Midbrain (tissue), 1 donor: ENCODE measurements at places on chromosomes 3 and 15.

DNA sequence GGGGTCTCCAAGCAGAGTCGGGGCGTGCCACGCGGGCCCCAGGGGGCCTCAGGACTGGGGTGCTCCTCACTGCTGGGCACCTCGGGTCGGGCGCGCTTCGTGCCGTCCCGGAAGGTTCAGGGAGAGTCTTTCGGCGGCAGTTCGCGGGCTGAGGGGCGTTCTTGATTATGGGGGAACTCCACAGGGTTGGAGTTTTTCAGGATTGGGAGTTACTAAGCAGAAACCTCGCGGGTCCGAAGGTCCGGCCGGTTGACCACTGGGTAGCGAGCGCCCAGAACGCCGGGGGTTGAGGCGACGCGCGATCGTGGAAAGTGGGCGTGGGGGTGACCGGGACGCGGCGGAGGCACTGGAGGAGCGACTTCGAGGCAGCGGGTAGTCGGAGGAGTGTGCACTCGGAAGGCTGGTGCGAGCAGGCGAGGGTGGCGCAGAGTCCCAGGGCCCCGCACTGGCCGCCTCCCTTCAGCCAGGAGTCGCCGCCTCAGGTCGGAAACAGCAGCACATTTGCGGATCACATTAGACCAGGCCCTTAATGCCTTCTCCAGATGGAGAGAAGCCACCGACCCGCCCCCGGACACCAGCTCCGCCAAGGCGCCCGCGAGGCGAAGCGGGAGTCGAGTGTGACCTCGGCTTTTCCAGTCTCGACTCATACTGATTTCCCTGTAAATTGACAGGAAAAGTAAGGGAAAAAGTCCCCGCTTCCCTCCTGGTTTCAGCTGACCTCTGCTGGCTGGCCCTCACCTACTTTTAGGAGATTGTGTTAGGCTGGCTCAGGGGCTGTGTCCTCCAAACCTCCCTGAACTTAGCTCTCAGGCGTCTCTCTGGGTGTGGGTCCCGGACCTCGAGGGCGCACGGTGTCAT is 685 bp downstream of the ADAMTSL3 start:
- no peak for DNase-seq

GRCh38 chr3:169362868-169363267 is 300.6 kb downstream of the MECOM start:
- no peak for DNase-seq

GRCh38 chr3:62376454-62376720 is 3.0 kb upstream of the FEZF2 start:
- no peak for DNase-seq

DNA sequence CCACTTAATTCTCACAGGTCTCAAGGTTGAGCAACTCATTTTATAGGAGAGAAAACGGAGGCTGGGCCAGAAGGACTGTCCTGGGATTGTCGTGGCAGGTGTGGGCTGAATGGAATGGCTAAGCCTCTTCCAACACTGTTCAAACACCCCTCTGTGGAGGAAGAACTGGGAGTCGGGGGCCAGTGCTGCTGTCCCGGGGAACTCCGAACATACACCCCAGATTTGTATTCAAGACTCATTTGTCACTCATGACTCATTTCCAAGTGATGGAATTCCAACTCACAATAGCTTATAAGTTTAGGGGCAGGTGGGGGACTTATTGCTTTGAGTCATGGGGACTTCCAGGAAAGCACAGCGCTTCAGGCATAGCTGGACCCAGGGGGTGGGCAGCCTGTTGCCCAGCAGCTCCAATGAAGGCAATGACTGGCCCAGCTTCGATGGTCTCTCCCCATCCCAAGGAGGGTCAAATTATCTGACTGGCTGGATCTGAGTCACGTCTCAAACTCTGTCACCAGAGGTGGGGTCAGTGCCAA is 72.5 kb downstream of the TM2D3 start:
- no peak for DNase-seq

GRCh38 chr3:100506355-100506754 is 13.9 kb downstream of the TMEM45A start:
- no peak for DNase-seq

DNA sequence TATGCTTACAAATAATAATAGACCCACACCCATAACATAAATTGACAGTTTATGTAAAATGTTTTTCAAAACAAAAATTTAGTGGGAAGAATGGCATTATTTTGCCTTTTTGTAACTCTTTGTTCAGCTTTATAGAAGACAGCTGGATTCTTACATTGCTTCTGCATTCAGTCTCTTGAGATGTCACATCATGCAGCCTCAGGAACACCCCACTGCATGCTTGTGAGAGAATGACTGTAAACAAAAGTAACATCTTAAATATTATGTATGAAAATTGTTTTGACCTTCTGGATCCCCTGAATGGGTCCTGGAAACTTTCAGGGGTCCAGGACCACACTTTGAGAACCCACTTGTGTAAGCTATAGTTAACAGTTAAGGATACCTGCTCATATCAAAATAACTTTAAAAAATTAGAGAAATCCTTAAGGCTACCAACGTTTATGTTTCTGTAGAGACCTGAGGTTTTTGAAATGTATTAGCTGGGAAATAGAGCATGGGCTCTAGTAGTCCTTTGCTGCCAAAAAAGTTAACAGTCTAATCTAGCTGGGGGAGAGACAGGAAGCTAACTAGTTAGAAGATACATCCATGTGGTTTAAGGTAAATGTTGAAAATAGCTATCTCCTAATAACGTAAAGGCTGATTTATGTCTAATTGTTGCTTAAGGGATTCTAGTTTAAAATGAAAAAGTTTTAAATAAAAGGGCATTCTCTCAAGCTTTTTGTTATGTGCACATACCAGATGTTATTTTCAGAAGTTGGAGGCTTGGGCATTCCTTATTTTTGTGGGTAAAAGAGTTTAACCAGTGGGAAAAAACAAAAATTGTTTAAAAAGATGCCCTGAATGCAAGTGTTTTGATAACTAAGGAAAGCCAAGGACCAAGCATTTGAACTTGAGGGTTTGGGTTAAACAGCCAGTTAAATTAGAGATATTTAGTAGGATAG is 3.8 kb downstream of the USP3 start:
- no peak for DNase-seq

GRCh38 chr3:60081381-60082095 is 1031.7 kb upstream of the CFAP20DC start:
- no peak for DNase-seq

DNA sequence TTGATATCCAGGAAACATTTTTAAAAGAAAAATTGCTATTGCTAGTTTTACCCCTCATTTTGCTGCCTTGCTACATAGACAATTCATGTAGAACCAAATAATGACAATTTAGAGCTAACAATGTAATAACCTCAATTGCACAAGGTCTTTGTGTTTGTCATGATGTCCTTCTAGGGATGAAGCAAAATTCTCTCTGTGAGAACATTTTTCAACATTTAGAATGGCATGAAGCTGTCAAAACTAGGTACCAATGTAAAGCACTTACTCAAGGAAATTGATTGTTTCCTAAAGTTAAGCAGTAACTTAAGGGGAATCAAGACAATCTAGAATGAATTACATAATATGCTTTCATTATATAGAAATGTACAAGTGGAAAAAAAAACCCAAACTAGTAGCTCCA is 7.9 kb upstream of the FGF7 start:
- no peak for DNase-seq

- DNase-seq = no peak
Measured at GRCh38 chr3:13086531-13086981, 13.3 kb upstream of the IQSEC1 start.

DNA sequence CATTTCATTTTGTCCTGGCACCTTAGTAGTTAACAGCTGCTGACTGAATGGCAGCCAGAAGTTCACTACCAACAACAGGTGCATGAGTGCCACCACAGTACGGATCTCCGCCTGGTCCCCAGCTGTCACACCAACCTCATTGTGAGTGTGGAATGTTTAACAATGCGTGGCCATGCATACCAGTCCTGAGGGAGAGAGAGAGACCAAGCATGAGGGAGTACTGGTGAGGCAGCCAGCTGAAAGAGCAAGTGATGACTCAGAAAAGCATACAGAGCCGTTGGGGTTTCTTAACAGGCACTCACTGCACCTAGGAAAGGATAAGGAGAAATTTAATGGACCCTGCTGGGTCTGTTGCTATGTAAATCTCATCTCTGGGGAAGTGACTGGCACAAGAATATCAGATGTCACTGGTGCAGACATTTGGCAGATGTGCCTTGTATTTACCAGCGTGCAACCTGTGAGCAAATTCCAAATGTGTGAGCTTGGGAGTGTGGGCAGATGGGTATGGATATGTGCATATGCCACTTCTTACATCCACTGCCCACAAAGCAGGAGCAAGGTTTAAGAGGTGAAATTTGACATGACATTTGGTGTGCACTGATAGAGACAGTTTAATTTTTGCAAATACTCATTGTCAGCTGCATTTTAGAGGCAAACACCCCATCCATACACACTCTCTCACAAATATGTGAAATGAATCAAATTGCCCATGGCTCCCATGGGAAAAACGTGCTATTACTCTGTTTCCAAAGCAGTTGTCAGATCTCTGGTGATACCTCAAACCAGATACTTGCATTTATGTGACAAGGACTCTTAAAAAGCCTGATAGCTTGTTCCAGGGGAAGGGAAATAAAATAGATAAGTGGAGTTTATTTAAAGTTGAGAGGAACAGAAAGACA is 245.2 kb upstream of the ARPP21 start:
- no peak for DNase-seq

DNA sequence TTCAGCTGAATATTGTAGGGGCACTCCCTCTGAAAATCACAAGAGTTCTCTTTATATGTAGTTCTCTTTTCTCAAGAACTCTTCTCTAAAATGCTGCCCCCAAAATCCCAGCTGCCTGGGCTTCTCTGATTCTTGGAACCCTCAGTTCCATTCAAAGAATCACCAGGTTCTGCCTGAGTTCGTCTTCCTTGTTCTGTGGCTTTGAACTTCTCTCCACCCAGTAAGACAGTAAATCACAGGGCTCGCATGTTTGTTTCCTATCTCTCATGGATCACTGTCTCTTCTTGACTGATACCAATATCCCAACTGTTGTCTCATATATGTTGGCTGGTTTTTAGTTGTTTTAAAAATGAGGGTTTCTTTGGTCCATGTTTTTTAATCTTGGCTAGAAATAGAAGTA is 359.5 kb upstream of the CBLB start:
- DNase-seq = no peak
